ENCODE measurements at places on chromosomes 11 and 22. TPM values are rescaled to one million over a fixed set of nuclear protein-coding genes. Genes with fewer than 3 reads are reported as not detected.

The MS4A4A gene
- total RNA-seq, result 28.9 TPM

The TTC12 gene
- total RNA-seq, result 28.3 TPM

The PHLDA2 gene
- total RNA-seq, result 38.7 TPM

The OR5T1 gene
- total RNA-seq, result not detected

The CCDC116 gene
- total RNA-seq, result 0.37 TPM

The KIAA1671 gene
- total RNA-seq, result 85.5 TPM

- DNase-seq, result peak; percentile 49
Measured at GRCh38 chr11:11978792-11979487, 29.5 kb downstream of the DKK3 start.

DNA sequence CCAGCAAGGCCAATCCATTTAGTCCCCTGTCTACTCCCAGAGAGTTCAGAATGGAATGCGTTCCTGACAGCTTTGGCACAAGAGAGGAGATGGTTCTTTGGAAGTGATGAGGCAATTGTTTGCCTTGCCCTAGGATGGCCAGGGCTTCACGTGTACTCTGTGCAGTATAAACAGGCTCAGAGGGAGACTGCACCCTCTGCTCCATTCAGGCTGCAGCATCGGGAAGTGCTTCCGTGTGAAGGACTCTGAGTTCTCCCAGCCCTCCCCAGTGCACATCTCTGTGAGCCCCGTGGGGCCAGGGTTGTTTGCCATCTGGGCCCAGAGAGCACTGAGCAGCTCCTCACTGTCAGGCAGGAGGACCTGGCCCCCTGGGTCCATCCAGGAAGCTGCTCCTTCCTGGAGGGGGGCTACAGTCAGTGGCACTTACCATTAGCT lies 215.3 kb upstream of the TBCEL start:
- DNase-seq, result no peak

- no peak for DNase-seq
Measured at GRCh38 chr11:79013509-79013908, 427.3 kb downstream of the TENM4 start.

DNA sequence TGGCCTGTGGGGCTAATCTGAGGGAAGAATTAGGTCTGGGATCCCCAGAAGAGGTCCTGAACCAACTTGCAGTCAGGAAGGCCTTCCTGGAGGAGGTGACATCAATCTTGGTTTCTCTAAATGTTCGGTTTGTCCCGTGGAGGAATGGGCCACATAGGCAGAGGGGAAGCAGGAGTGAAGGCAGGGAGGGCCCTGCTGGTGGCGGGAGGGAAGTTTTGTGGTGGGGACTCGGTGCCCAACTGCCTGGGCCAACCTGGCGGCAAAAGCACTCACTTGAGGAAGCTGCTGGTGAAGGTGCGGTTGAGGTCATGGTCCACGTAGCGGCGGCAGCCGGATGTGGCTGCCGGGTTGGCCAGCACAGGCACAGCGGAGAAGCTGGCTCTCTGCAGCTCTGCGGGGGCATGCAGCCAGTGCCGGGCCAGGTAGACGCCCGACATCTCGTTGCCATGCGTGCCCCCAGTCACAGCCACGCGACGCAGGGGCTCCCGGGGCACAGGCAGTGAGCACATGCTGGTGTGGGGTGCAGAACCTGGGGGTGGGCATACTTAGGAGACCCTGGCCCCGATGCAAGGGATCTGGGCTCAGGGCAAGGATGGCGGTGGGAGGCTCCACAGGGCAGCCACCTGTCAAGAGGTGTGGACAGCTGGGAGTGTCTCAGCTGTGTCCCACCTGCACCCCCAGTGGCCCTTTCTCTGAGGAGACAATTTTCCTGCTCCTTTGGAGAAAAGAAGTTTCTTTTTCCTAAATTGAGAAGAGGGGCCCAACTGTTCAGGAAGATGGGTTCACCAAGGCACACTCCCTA lies 3.8 kb downstream of the ACY3 start:
- DNase-seq, result no peak

- peak; percentile 34 for DNase-seq
Measured at GRCh38 chr22:27857443-27857842, 55.9 kb upstream of the MN1 start.

DNA sequence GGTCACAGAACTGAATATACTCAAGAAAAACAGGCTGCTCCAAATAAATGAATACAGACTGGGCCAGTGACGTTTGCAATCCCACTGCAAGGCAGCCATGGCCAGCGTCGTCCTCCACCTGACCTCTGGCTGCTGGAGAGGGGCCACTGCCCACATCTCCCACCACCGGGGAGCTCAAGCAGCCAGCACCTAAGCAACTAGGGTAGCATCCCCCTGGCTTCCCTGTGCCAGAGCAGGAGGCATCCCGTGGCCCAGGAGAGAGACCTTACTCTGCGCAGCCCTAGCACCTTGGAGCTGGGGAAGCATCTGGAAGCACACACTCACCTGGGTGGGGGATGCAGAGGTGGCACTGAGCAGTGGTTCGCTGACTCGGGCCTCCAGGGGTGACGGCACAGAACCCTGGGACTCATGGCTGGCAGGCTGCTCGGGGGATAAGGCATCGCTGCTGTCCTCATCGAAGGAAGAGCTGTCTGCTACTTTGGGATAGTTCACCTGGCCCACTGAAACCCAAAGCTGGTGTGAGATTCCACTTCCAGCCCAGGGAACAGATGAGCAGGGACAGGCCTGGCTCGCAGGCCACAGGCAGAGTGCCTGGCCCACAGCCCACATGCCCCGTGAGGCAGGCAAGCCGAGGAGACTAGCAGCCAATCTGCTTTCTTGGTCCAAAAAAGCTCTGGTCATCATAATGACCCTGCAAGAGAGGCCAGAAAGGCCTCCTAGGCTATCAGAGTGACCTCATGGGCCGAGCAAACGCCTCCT lies 53.7 kb downstream of the SGSM3 start:
- DNase-seq, result no peak

DNA sequence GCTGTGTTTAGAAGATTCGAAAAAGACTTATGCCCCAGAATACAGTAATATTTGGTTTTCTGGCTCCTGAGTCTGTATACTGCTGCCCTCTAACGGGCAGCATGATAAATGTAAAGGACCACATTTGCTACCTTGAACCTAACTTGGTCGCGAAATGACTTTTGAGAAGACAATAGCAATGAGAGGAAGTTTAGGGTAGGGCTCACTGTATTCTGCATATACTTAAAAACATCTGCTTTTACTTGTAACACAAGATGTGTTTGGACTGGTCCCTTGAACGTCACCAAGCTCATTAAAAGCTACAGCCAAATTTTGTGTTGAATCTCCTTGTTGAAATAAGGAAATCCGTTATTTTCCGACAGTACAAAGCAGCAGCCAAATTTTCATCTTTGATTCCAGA lies 309.1 kb downstream of the SWAP70 start:
- peak; percentile 32 for DNase-seq

DNA sequence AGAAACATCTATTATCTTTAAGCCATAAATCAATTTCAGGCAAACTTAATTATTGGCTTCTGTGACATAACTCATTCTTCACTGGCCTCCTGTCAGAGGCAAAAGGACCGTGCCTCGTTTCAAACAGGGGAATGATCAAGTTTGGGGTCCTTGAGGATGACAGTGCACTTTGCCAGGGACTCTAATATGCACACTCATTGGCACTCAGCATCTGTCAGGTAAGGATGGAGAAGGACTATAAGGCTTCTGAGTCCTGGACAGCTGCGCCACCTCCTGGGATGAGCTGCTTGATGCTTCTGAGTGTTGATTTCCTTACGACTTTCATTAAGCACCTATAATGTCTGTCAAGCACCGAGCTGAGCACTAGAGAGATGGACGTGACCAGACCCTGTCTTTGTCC lies 20.2 kb downstream of the BPIFC start:
- DNase-seq, result no peak

GRCh38 chr11:87150936-87151335 lies 113.2 kb downstream of the TMEM135 start:
- no peak for DNase-seq

DNA sequence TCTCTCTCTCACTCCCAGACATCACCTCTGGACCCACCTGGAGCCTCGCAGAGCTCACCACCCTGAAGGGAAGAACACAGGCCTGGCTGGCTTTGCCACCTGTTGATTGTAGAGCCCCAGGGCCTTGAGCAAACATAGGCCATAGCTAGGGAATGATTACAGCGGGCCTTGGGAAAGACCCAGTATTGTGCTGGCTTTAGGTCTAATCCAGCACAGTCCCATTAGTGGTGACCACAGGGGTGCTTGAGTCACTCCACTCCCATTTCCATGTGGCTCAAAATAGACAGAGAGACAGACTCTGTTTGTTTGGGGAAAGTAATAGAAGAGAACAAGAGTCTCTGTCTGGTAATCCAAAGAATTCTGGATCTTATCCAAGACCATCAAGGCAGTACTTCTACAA lies 42.7 kb upstream of the FAM181B start:
- no peak for DNase-seq

DNA sequence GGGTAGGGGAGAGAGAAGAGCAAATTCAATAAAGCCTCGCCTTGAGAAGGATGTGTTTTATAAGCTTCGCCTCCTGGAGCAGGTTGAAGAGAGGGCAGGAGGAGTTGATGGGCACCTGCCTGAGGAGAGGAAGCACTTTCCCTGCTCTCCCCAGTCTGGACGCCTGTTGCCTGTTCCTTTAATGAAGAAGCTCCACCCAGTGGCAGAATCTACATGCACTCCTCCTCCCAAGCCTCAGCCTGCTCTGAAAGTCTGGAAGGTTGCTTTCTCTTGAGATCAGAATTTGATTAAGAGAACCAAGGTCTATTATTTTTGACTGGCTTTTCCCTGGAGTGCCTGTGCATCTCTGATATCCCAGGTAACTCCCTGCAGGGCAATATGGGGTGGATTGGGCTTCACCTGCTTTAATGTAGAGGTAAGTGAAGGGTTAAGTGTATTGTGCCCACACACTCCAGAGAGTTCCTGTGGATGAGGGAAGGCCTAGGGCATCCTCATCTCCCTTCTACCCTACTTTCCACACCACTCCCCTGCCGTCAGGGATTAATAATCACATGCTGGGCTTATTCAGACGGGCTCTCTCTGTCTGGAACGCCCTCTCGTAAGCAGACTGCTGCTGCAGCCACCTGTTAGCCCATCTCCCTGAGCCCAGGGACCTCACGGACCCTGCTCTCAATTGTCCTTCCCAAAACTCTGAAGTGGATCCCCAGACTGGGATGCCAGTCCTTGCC lies 22.3 kb downstream of the NTM start:
- DNase-seq, result peak; percentile 22

GRCh38 chr11:60625262-60625661 lies 74.2 kb upstream of the MS4A8 start:
- no peak for DNase-seq

- DNase-seq, result no peak
Measured at GRCh38 chr11:10604340-10604748, 35.9 kb upstream of the LYVE1 start.

DNA sequence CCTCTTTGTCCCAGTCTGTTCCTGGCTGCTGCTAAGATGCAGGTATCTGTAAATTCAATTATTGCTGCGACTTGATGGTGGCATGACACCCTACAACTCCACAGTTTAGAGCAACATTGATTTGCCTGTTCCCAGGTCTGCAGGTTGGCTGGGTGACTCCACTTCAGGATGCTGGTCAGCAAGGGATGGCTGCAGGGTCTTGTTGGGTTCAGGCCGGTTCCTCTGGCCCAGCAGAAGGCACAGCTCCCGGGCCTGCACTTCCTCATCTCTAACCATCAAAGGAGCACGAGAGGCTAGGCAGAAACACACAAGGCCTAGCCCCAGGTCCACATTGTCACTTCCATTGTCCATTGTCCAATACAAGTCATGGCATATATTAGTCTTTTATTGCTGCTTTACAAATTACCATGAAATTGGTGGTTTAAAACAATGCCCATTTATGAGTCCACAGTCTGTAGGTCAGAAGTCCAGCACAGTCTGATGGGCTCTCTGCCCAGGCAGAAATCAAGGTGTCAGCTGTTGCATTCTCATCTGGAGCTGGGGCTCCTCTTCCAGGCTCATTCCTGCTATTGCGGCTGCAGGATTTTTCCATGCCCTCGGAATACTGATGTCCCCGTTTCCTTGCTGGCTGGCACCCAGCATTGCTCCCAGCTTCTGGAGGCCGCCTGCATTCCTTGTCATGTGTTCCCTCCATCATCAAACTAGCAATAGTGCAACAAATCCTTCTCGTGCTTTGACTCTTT lies 96.6 kb upstream of the LMO1 start:
- DNase-seq, result no peak

GRCh38 chr22:46318576-46318975 lies 16.9 kb upstream of the TRMU start:
- no peak for DNase-seq

GRCh38 chr11:113724778-113725177 lies 18.7 kb upstream of the TMPRSS5 start:
- DNase-seq, result no peak

- DNase-seq, result no peak
Measured at GRCh38 chr11:59189986-59190385, 18.1 kb downstream of the DTX4 start.

- DNase-seq, result no peak
Measured at GRCh38 chr22:24997023-24997422, 44.5 kb downstream of the KIAA1671 start.

- DNase-seq, result no peak
Measured at GRCh38 chr11:43547430-43547831, 133.1 kb upstream of the HSD17B12 start.

- no peak for DNase-seq
Measured at GRCh38 chr11:1953489-1954266, 6.5 kb downstream of the MRPL23 start.

DNA sequence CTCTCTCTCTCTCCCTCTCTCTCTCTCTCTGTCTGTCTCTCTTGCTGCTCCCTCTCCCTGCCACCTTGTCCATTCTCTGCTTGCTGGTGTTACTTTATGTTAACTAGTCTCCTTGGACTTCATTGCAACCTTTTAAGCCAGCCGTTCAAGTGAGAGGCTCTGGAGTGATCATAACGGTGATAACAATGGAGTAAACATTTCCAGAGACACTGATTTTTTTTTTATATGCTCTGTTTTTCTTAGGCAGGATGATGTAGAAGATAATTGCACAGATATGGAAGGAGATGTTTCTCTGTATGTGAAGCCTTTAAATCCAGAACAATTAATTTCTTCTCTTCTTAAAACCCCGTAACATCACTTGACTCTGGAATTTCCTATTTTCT lies 287.7 kb downstream of the TMEM135 start:
- no peak for DNase-seq

GRCh38 chr11:86159581-86159891 lies 85.0 kb upstream of the EED start:
- no peak for DNase-seq

- DNase-seq, result no peak
Measured at GRCh38 chr22:28102151-28102812, 183.2 kb upstream of the PITPNB start.

DNA sequence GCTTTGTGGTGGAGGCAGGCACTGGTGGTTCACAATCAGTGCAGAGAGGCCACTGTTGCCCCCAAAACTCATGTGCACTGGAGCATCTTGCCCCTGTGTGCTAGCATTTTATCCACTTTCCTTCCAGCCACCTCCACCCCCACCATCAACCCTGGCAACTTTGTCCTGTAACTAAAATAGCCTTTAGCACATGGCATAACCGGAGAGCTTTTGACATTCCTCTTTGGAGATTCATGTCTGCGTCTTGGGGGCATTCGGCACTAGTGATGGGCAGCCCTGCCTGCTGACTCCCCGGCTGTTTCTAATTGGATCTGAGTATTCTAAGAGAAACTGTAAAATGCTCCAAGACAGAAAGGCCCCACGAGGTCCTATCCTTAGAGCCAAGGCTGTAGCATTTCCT lies 15.8 kb downstream of the SHISA8 start:
- no peak for DNase-seq
